ENCODE measurements at places on chromosomes 1 and 21.

GRCh38 chr1:156281281-156281680 lies 1.3 kb downstream of the SMG5 start:
- DNase-seq: no peak

- DNase-seq: no peak
Observed at GRCh38 chr1:202367271-202367670, 18.8 kb downstream of the PPP1R12B start.

DNA sequence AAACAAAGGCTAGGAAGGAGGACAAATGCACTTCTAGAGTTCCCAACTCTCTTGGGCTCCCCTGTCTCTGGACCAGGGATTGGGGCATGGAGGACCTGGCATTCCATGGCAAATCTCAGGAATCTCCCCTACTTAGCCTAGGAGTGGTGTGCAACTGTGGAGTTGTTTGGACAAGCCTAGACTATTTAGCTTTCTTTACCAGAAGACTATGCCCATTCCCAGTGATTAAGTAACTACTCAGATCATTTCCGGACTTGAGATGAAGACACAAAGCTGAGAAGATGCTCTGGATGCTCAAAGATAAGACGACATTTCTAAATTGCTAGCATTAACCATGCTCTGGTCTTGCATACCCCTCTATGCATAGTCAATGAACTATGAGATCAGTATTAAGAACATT lies 13.7 kb upstream of the MARK1 start:
- no peak for DNase-seq

GRCh38 chr1:233012021-233012420 lies 61.6 kb downstream of the NTPCR start:
- DNase-seq: no peak

GRCh38 chr1:232123775-232124659 lies 497.4 kb downstream of the DISC1 start:
- DNase-seq: no peak

DNA sequence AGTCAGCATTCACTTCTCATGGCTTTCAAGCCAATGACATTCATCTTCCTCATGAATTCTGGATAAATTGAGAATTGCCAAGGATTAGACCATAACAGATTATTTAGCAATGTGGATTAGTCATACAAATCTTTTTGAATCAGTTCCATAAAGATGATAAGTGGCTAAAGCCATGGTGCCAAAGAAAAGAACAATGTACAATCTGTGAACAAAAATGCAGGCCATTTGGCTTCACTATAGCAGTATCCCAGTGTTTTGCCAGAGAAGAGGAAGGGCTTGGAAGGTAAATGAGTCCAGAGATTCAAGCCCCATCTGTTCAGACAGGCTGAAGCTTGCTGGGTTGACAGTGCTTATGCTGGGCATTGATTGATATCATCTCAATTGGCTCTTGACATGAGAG lies 376.4 kb upstream of the LRRC7 start:
- DNase-seq: no peak

DNA sequence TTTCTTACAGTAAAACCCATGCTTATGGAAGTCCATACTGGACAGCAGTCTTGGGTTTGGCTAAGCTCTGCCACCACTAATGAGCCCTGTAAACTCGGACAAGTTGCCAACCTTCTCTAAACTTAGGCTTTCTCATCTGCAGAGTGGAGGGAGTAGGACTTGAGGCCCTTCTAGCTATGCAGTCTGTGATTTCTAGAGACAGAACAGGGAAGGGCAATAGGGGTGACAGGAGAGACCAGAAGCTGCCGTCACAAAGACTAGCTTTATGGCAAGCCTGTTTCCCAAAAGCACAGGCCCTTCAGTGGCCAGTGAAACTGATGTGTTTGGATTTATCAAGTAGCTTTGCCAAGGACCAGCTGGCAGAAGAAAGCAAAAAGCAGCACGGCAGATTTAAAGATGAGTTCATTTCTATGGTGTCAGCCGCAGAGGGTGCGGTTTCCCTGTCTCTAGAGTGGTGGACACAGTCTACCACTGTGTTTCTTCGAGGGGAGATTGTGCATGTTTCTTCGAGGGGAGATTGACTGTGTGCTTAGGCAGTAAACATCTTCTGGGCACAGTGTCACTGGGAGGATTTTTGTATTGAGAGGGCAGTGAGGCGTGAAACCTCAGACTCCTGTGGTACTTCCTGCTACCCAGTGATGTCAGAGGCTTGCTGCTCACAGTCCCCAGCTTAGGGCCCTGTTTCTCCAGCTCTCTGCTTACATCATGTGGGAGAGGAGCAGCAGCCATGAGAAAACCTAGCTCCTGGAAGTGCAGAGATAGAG lies 119.0 kb downstream of the ROR1 start:
- no peak for DNase-seq

DNA sequence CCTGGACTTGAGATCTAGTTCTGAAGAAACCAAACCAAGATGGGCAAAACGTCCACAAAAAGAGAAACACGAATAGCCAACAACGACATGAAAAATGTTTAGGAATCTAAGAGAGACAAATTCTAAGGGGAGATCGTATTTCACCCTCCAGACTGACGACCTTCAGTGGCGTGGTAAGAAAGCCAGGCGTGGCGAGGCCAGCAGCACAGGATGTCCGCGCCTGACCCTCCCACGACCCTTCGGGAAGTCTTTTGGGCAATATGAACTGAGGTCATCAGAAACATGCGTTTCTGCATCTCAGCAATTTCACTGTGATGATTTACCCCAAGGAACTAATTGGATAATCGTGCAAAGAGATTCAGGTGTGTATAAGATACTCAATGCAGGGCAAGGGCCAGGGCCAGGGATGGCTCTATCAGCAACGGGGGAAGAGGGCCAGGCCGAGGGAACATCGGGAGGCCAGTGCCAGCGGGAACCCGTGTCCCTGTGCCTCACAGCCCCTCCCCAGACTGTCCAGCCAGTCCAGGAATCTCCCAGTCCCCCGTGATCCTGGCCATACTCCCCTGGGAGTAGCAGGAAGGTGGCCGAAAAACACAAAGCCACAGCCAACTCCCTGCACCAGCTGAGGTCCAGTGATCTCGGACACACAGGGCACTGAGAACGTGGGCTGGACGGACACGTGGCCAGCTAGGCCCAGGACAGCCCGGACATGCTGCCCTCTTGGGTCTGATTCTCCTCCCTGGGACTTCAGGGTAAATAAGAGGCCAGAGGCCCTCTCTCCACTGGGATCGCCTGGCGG lies 53.6 kb upstream of the ADARB1 start:
- DNase-seq: no peak

DNA sequence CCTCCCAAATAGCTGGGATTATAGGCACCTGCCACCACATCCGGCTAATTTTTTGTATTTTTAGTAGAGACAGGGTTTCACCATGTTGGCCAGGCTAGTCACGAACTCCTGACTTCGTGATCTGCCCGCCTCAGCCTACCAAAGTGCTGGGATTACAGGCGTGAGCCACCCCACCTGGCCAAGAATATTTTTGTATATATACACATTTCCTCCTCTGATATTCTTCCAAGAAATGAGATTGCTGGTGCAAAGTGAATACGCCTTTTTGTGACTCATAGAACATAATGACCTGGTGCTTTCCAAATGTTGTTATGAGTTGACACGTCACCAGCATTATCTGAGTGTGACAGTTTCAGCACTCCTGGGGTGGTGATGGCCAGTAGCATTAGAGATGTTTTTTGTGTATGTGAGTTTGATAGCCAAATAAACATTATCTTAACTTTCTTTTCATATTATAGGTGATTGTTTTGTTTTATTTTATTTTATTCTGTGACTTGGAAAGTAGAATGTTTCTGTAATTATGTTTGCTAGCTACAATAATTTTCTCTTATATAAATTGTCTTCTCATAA lies 54.9 kb downstream of the KCNK1 start:
- no peak for DNase-seq

- no peak for DNase-seq
Observed at GRCh38 chr1:206779638-206780037, 7.3 kb upstream of the IL10 start.

- no peak for DNase-seq
Observed at GRCh38 chr1:115192200-115192767, 103.0 kb upstream of the TSPAN2 start.

DNA sequence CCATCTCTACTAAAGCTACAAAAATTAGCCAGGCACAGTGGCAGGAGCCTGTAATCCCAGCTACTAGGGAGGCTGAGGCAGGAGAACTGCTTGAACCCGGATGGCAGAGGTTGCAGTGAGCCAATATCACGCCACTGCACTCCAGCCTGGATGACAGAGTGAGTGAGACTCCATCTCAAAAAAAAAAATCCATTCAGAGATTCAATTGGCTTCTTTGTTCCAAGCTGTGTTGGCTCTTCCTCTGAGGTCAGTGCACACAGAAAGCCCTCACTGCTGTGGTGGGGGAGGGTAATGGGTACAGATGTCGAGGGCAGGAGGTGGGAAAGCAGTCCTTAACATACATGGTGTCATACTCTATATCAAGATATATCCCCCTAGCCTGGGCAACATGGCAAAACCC lies 14.7 kb downstream of the TIE1 start:
- DNase-seq: no peak

DNA sequence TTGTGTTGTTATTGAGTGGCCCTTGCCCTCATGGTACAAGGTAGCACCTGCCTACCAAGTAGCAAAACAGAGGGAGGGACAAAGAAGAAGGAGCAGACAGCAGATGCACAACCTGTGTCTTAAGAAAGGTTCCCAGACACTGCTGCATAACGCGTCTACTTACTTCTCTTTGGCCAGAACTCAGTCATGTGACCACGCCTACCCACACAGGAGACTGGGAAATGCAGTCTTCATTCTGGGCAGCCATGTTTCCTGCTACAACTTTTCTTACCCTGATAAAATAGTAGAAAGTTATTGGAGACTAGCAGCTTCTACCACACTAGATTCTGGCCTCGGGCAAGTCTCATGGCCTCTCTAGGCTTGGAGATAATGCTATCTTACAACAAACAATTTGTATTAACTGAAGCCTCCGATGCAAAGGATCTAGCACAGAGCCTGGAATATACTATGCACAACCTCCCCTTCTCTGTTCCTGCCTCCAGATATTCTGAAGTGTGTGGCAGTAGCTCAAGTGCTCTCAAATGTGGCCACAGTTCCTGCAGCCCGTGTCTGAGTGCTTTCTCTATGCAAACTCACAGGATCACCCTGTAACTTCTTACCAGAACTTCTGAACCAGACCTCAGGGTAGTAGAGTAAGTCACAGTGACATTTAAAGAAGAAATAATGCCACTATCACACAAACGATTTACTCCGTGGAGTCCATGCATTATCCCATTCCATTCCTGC lies 34.1 kb upstream of the BTG2 start:
- DNase-seq: peak; percentile 70

- no peak for DNase-seq
Observed at GRCh38 chr1:169426174-169426705, 1.0 kb downstream of the CCDC181 start.

DNA sequence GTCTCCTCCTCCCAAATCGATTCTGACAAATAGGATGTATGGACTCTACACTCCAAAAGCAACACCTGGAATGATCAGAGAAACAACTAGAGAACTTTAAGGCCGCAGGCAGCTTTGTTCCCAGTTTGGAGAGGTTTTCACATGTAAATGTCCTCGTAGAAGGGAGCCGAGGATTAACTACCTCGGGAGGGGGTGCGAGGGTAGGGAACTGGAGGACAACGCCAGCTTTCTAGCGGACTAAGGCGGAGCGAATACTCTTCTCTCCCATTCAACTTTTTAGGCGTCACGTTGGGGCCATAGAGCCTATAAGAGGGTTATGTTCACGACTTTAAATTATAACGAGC lies 1.2 kb downstream of the SCAF4 start:
- no peak for DNase-seq

DNA sequence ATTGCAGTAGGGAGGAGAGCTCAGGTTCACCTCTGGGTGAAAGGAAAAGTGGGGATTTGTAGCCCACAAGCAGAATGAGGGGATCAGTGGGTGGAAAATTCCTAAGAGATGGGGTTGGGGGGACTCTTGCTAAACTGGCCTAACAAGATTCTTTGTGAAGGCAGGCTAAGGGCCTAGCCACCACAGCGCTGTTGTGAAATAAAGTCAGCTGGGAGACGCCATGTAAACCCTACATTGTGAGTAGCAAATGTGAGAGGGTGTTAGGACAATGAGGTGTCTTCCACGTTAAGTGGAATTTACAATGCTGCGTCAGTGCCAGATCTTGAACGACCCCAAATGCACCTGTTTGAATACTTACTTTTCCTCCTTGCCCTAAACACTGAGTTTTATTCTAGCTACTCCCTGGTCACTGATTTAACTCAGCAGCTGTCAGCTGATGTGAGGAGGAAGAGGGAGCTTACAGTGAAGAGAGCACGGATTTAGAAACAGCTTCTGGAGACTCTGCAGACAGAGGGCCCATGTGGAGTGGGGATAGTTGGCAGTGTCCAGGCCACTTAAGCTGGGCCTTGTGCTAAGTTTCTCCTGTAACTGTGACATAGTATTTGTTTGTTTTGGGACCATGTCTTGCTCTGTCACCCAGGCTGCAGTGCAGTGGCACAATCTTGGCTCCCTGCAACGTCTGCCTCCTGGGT lies 17.3 kb downstream of the PDPN start:
- DNase-seq: no peak

GRCh38 chr1:16173447-16174260 lies 17.8 kb upstream of the EPHA2 start:
- DNase-seq: no peak

DNA sequence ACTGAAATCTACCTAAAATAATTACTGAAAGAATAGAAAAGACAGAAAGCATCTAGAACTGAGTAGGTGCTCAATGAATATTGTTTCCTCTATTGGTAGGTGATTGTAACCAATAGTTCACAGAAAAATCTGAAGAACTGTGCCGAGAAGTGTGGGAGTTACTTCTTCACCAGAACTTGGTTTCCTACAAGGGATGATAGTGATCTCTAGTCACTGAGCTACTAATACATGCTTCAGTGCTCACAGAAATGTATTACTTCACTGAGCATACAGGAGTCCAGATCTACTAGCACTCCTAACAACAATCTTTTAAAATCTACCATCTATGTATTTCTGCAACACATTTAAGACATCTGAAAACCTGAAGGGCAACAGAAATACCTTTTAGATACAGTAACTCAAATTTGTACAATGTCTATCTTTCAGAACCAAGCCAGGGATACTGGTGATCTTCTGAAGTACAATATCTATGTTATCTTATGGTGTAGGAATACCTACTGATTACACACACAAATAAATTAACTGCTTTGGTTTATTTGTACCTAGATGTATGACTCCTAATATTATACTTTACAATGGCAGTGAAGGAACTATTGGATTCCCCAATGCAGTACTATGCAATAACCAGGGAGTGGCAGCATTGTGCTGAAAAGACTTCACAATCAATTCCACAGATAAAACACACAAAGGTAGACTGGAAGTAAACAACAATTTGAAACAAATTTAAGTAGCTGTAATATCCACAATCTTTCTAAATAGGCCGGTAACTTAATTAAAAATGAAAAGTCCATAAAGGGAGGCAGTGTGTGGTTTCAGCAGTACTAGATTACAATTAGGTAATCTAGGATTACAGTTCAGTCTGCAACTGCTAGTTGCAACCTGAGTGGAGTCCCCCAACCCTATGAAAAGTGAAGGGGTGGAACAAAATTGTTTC lies 243.0 kb downstream of the SLC45A1 start:
- peak; percentile 23 for DNase-seq

GRCh38 chr1:183164340-183164739 lies 21.7 kb upstream of the LAMC2 start:
- no peak for DNase-seq

- DNase-seq: no peak
Observed at GRCh38 chr1:238833919-238834318, 552.4 kb upstream of the CHRM3 start.

Measured in effector CD4-positive, alpha-beta T cell (primary cell).